Effector CD8-positive, alpha-beta T cell (primary cell): ENCODE measurements at places on chromosomes 3 and 15.

DNA sequence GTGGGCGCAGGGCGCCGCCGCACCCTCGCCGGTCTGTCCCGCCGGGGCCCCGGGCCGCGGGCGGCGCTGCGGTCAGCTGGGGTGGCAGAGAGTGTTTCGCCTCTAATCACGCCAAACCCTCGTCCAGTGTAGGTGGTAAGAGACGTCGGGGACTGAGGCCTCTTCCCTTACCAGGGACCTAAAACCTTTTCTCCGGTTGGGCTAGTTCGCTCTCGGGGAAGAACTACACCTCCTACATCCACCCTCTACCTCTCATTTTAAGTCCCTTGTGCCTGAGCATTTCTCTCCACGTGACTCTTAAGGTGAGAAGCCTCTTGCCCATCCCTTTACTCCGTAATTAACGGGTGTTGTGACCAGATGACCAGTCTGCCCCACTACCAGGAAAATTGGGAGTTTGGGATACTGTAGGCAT, 520 bp downstream of the TMEM42 start:
- no peak for DNase-seq

DNA sequence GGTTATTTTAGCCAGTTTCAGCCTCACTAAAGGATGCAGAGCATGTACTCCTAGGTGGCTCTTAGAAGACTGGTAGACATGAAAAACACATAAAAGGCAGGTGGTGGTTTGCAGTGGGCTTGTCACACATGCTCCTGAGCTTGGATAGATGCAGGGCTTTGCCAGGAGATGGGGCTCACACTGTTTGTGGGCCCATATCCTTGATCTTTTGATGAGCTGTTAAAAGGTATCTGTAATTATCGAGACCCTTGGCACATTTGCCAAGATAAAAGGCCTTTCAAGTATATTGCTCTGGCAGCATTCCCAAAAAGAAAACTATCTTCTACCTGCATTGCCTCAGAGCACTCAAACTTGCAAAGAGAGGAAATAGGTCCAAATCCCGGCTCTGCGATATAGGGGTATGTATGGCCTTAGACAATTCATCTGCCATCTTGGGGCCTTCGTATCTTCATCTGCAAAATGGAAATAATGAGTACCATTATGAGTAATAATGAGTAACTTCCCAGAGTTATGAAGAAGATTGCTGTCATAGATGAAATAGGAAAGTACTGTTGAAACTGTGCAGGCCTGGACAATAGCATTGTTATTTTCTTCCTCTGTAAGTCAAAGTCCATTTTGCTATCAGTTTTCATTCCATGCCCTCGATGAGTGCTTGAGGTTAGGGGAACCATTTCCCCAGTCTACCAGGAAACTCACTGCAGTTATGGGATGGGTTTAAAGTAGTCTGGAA, 172.7 kb downstream of the SYNPR start:
- DNase-seq, result no peak

- DNase-seq, result no peak
These were observed 456 bp upstream of the TMEM62 start for GRCh38 chr15:43132830-43133429.

DNA sequence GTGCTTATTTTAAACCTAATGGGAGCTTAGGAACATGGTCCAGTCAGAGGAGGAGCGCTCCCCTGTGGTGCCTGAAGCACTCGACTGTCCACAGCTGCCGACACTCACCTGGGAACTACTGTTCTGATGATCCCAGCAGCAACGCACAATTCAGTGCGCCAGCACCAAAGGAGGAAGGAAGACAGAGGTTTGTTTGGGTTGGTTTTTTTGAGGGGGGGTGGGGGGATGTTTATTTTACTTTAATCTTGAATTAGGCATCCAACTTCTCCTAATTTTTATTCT, 48.8 kb upstream of the VGLL4 start:
- no peak for DNase-seq

- DNase-seq, result no peak
These were observed 34.9 kb downstream of the IDH2 start for GRCh38 chr15:90067181-90067952.
